ENCODE measurements at places on chromosomes 3 and 15.

DNA sequence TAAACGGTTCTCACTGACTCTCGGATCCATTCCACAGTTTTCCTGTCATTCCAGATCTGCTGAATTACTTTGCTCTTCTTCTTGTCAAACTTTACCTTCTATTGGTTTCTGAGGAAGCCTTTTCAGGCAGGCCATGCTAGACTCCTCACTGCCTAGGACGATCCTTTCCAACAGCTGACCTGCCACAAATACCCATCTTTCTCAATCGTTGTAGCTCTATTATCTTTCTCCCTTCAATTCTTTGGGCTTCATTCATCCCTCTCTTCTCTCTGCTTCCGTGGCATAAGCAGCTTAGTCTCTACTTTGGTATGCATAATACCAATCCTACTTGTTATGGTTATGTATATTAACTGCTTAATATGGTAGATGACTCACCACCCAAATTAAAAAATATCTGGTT, 421.8 kb downstream of the NLGN1 start:
- DNase-seq, result no peak

- no peak for DNase-seq
These were observed 120.2 kb upstream of the MBNL1 start for GRCh38 chr3:152148579-152148978.

DNA sequence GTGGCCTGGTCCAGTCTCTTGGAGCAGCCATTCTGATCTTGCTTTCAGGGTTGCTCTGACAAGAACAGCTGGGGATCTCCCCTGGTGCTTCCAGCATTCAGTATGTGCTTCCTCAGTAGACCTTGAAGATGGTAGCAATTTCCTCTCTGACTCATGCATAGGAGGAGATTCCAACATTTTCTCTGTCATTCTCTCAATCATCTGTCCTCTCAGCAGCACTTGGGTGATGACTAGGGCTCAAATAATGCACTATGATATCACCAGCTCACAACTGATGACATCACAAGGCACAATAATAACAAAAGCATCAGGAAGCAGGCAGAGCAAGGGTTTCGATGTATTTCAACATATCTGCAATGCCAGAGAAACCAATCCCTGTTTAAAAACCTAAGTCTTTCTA, 52.7 kb downstream of the NFKBIZ start:
- DNase-seq, result no peak

GRCh38 chr3:146974001-146974400, 368.9 kb upstream of the PLSCR5 start:
- DNase-seq, result no peak

DNA sequence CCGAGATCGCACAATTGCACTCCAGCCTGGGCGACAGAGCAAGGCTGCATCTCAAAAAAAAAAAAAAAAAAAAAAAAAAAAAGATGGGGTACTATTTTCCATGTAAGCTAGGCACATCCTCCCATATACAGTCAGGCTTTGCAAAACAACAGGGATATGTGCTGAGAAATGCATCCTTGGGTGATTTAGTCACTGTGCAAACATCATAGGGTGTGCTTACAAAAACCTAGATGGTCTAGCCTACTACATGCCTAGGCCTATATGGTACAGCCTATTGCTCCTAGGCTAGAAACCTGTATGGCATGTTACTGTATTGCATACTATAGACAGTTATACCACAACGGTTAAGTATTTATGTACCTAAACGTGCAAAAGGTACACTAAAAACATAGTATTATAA, 75.0 kb downstream of the TTBK2 start:
- DNase-seq, result no peak

- DNase-seq, result no peak
These were observed 28.3 kb downstream of the AQR start for GRCh38 chr15:34941185-34941698.

Data from activated CD4-positive, alpha-beta T cell treated with anti-CD3 and anti-CD28 coated beads, Interleukin-2, amount 50 U/mL, for 4 hours (primary cell).